ENCODE measurements at places on chromosomes 13 and 19.

DNA sequence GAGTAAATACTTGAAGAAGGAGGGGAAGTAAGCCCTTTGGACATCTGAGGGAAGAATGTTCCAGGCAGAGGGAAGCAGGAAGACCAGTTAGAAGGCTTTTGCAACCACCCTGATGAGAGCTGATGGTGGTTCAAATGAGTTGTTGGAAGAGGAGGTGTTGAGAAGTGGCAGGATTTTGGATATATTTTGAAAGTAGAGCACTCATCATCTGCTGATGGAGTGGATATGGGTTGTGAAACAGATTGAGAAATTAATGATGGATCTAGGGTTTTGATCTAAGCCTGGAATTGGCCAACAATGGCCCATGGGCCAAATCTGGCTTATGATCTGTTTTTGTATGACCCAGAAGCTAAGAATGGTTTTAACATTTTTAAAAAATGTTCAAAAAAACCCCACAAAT is 230.7 kb downstream of the NDFIP2 start:
- DNase-seq: no peak

- DNase-seq: no peak
Measured at GRCh38 chr13:29471551-29471950, 123.9 kb downstream of the SLC7A1 start.

GRCh38 chr13:109379930-109380329 is 406.5 kb downstream of the IRS2 start:
- no peak for DNase-seq

GRCh38 chr13:76976490-76976889 is 15.4 kb upstream of the CLN5 start:
- DNase-seq: no peak

GRCh38 chr19:5261156-5261890 is 79.3 kb downstream of the PTPRS start:
- DNase-seq: no peak

DNA sequence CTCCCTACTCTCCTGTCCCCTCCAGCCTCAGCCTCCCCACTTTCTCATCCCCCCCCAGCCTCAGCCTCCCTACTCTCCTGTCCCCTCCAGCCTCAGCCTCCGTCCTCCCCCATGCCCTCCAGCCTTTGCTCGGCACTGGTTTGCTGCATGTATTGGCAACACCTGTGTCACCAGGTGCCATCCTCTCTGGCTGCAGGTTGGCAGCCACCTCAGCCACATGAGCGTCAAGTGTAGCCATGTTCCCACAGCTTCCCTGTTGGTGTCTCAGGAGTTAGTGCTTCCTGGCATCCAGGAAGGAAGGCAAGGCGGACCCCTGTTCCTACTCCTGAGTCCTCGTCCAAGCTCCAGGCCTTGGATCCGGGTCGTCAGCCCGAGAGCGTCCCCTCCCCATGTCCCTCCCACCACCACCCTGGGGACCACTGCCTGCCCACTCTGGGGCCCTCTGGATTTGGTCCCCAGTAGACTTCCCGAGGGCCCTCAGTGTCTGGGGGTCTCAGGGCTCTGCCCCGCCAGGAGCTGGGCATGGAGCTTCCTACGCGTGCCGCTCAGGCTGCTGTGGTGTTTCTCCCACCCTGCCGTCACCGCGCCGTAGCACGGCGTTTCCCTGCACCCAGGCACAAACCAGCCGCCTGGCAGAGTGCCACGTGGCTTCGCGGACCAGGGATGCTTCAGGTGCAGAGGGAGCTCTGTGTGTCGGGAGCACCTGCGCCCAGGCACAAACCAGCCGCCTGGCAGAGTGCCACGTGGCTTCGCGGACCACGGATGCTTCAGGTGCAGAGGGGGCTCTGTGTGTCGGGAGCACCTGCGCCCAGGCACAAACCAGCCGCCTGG is 128.3 kb upstream of the MCF2L start:
- no peak for DNase-seq

DNA sequence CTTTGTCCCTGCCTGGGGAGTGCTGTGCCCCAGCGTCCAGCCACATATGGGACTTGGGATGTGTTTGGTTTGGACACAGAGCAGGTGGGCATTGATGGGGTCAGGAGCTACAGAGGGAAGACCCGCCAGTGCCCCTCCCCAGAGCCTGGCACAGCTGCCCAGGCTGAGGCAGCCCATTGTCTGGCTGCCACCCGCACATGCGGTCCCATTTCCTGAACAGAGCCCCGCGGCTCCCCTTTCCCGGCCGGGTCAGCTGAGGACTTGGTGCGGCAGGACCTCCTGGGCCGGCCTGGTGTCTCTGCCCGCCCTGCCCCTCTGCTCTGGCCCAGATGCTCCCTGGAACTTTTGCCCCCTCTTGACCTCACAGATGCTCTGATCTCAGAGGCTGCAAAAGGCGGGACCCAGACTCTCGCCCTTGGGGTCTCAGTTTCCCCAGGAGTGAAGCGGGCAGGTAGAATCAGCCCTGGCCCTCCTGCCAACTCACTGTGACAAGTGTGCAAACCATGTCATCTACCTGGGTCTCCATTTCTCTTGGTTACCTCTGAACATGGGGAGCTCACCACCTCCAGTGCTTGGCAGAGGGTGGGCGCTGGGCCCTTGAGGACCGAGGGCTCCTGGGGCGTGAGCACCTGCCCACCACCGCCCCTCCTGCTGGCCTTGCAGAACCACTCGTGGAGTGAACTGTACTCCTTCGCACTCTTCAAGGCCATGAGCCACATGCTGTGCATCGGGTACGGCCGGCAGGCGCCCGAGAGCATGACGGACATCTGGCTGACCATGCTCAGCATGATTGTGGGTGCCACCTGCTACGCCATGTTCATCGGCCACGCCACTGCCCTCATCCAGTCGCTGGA is 17.8 kb downstream of the HCN2 start:
- DNase-seq: no peak

- DNase-seq: peak; percentile 27
Measured at GRCh38 chr19:28289295-28290063, 923.5 kb downstream of the UQCRFS1 start.

DNA sequence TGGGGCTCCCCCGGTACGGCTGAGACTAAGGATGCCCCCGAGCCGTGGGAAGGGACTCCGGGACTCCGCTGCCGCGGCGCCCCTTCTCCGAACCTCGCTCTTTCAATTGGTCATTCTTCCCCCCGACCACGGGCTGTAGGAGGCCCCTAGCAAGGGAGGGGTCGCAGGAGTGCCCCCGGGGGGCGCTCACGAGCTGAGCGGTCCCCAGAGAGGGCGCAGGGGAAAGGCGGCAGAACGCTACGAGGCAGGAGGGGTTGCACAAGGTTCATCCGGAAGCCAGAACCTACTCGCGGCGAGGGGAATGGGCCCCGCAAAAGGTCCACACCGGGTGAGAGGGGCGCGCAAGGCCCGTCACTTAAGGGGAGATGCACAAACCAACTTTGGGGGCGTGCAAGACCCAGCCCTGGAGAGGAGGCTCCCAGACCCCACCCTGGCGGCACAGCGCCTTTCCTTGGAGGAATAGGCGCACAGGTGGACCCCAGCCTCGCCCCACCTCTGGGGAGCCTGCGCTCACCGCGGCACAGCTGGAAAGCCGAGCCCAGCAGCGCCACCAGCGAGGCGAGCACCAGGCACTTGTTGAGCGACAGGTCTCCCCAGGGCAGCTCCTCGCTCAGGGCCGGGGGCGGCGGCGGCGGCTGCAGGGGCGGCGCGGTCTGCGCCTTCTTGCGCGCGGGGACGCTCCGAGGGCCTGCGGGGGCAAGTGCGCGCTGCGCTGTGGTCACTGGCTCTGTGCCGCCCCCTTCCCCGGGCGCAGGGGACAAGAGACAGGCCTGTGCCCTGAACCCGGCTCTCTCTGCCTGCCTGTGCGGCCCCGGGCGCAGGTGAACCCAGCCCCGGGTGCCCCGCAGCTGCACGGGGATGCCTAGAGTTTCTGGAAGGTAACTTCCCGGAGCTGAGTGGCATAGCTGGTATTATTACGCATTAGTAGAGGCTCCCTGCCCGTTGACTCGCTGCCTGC is 2.8 kb downstream of the JSRP1 start:
- DNase-seq: no peak

DNA sequence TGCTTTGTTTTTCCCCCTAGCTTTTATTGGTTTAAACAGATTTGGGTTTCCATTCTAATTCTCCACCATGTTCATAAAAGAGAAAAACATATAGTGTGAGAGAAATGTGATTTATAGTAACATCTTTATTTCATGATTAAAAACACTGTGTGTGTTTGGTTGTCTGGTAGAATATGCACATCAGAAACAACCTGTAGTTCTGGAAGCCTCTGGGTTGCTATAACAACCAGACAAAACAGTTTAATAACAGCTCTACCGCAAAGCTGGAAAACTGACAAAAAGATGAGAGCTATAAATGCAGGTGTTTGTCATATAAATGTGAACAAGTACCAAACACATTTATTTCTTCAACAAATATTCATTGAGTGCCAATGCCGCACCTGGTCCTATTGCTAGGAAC is 9.8 kb downstream of the KBTBD6 start:
- no peak for DNase-seq

DNA sequence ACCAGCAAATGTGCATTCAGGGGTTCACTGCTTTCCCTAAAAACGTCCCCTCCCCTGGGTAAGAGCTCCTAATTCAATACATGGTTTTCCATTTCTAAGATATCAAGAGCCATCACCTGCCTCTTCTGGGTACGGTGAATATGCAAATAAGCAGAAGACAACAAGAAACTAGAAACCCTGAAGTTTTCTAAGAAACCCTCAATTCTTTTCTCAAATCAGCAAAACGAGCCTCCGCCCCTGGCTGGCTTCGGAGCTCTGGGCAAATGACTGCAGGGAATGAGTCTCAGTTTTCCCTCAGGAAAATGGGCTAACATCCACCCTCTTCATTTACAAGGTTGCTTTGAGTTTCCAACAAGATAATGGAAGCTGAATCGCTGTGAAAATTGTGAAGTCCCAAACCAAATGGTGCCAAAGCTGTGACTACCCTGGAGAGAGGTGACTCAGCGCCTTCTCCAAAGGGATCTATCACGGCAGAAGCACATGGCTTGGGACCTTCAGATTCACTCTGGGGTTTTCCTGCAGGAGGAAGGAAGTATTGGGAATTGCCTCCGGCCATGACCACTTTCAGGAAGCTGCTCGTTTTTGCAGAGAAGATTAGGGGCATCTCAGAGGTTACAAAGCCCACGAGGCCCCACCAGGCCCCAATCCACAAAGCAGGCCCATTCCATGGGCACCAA is 26.6 kb downstream of the KLF2 start:
- no peak for DNase-seq

GRCh38 chr13:21402586-21403307 is 56.4 kb downstream of the ZDHHC20 start:
- no peak for DNase-seq

- peak; percentile 48 for DNase-seq
Measured at GRCh38 chr19:38862321-38863059, 12.7 kb upstream of the HNRNPL start.

- DNase-seq: no peak
Measured at GRCh38 chr19:50779504-50780457, 9.5 kb downstream of the GPR32 start.

DNA sequence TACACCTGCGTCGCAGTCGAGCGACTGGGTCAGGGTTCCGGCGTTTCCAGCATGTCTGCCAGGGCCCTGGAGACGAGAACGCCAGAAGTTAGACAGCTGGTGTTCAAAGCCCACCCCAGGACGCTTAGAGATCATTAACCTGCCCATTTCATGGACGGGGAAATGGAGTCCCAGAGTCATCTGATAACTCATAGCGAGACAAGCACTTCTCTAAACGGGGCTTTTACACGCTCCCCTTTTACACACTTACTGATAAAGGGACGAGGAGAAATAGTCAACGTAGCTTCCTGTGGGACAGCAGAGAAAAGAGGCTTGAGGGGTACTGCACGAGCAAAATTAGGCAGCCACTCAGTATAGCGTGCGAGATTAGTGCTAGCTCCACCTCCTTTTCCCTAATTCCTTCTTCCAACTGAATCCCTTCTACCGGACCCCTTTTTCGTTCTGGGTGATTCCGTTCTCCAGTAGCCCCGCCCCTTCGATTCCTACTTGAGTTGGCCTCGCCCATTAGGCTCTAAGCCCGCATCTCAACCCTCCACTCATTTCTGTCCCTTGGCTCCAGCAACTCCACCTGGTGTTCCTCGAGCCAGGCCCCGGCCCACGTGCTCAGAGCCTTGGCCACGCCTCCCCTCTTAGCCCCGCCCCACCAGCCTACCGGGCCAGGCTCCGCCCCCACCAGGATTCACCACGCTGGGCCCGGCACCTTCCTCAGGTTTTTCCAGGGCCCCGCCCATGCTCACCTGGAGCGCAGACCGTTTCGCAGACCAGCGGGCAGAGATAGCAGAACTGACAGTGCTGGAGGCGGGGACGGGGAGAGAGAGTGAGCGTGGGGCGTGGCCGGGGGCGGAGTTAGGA is 3.7 kb downstream of the HRC start:
- no peak for DNase-seq

- no peak for DNase-seq
Measured at GRCh38 chr13:113611996-113612395, 27.4 kb downstream of the TFDP1 start.

- DNase-seq: no peak
Measured at GRCh38 chr19:15404097-15404779, 14.6 kb downstream of the AKAP8L start.

- no peak for DNase-seq
Measured at GRCh38 chr13:95304453-95304852, 3.2 kb upstream of the ABCC4 start.

DNA sequence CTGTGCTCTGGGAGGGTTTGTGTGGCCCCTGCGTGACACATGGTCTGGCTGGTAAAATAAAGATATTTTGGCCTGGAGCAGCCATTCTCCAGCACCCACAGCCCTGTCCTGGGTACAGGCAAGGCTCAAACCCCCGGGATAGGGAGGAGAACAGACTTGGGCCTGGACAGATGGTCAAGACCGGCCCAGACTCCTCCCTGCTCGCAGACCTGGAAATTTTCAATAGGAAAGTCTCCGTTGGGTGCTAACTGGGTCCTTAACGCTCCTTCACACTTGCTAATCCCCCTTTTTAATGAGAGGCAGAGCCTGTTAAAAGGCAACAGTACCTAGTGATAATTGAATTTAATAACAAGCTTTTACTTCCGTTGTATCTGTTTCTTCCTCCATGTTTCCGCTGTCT is 2.5 kb downstream of the PALM start:
- DNase-seq: no peak

DNA sequence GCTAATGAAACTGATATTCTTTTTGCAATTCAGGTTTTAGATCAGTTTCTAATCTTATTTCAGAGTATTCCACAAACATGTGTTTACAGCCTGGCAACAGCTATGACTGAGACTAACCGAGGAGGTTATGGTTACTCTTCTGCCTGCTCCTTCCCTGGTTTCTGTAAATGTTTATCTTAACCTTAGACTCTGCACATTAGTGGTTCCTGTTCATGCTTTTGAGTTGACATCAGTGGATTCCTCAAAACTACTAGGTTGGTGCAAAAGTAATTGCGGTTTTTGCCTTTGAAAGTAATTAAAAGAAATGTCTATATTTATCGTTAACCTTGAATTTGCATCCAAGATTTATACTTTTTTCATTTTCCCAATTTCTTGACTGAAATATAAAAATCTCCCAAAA is 237.0 kb upstream of the TSHZ3 start:
- no peak for DNase-seq

Data from NCI-H1694 (cell line).